ENCODE measurements at places on chromosomes 5 and 9.

GRCh38 chr9:84943482-84944050 is 274.0 kb downstream of the NTRK2 start:
- DNase-seq = no peak

DNA sequence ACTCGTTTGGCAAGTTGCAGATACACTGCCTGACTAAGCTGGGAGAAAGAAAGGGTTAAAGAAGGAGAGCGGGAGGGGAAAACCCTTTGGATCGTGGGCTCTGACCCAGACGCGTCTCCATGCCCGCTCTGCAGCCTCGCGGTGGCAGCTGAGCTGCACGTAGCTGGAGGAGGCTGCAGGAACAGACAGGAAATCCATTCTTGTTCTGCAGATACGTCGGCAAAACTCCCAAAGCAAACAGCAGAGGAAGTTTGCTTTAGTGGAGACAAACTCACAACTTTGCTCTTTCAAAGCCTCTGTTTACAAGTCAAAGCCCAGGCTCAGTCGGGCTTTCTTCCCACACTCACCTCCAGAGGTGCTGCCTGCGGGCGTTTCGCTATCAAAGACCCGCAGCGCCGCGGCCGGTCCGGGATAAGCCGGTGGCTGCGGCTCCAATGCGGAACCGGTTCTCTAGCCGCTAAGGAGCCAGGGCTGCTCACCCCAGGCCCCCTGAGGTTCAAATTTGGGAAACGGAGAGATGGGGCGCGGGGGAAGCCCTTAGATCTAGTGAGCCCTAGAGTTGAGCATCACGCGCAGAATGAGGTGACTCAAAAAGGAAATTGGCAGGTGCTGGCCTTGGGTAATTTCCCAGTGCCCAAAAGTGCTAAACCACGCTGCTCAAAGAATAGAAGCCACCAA is 60.7 kb downstream of the MAT2B start:
- no peak for DNase-seq

DNA sequence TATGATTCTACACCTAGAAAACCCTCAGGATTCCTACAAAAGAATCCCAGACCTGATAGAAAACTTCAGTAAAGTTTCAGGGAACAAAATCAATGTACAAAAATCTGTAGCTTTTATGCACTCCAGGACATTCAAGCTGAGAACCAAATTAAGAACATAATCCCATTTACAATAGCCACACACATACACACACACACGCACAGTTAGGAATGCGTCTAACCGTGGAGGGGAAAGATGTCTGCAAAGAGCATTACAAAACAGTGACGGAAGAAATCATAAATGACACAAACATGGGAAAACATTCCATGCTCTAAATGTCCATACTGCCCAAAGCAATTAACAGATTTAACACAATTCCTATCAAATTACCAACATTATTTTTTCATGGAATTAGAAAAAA is 51.4 kb upstream of the CAST start:
- no peak for DNase-seq

GRCh38 chr9:107108342-107109130 is 174.5 kb upstream of the RAD23B start:
- no peak for DNase-seq

GRCh38 chr9:75130172-75130571 is 41.9 kb downstream of the OSTF1 start:
- DNase-seq = no peak

DNA sequence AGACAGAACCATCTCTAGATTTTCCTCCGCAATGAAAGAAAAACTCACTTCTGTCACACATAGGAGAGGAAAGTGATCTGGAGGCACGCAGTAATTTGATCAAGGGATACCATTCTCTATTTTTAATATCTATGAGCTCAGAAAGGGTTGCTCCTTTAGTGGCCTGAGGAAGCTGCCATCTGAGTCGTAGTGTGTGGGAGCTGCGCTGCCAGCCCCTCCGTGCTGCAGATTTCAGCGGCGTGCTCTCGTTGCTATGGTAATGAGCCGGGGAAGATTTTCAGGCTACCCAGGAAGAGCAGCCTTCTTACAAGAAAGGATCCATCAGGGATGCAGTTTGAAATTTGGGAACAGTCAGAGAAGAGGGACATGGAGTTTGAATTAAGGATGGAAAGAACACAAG is 17.1 kb upstream of the GOLM1 start:
- no peak for DNase-seq

DNA sequence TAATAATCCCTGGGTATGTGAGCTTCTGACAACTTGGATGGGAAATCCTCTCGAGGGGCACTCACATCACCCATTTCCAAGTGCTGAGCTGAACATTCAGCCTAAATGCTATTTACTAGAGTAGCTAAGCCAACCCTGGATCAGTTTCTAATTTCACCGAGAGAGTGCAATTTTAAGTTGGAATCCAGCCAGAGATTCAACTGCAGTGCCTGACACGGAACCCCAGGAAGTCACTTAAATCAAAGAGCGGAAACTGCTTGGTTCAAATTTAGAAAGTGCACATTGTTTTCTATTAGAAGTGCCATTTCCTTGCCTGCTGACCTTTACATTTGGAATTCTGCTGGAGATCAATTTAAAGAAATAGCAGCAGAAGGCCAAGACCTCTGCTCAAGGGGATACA is 8.8 kb downstream of the SPRY4 start:
- no peak for DNase-seq

DNA sequence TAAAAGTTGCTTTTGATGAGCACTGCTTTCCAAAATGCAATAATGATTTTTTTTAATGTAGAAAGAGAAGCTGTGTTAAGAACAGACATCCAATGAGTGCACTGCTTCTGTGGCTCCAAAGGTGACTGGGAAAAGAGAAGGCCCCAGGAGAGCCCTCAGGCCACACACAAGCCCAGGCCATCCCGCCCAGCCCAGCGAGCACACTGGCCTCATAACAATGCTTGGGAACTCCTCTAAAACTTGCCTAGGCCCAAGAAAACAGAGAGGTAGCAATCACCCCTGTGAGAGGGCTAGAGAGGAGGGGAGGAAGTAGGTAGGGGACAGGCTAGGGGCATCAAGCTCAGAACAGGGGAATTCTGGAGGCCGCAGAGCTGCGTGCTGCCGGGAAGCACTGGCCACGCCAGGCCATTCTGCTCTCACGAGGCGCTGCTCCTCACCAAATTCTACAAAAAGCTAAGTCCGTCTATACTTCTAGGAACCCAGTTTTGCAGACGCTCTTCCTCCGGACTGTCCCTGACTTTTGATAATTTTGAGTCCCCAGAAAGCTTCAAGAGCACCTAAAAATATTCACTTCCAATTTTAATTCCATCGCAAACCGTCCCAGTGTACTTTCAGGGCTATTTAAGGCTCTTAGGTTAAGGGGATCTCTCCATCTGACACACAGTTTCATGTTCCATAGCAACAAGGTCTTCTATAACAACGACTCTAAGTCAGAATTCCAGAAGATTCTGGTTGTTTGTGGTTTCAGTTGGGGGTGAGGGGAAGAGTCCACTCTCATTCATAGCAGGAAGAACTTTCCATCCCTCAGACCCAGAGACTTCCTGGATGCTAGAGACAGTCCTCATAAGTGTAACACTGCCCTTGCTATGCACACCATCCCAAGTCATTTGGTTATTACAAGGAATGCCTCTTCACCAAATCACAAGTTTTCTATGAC is 51.0 kb downstream of the HABP4 start:
- no peak for DNase-seq

GRCh38 chr5:113804264-113804663 is 290.8 kb downstream of the YTHDC2 start:
- DNase-seq = no peak

- DNase-seq = no peak
Measured at GRCh38 chr9:114994768-114995167, 64.4 kb upstream of the TNFSF8 start.

- DNase-seq = no peak
Measured at GRCh38 chr5:171688696-171689495, 96.7 kb upstream of the SMIM23 start.

- DNase-seq = no peak
Measured at GRCh38 chr5:55927861-55928655, 66.7 kb downstream of the IL6ST start.
